ENCODE measurements at places on chromosomes 3 and 15. TPM values are rescaled to one million over a fixed set of nuclear protein-coding genes. Genes with fewer than 3 reads are reported as not detected.

Gene DUOXA1
- not detected for total RNA-seq

Gene ACOX2
- total RNA-seq: not detected

Gene TM6SF1
- total RNA-seq: 5.1 TPM

Gene RPP14
- total RNA-seq: 18.2 TPM
